AG04450 (cell line): ENCODE measurements at places on chromosomes 4 and X. TPM values are rescaled to one million over a fixed set of nuclear protein-coding genes. Genes with fewer than 3 reads are reported as not detected.

ELF2 gene
- polyA plus RNA-seq, result 30.0 and 40.4 TPM in 2 replicates

- no peak for DNase-seq
Measured at GRCh38 chrX:77548751-77549150, 101.6 kb downstream of the FGF16 start.

GRCh38 chr4:173237762-173238161, 69.2 kb downstream of the GALNT7 start:
- DNase-seq, result no peak

DNA sequence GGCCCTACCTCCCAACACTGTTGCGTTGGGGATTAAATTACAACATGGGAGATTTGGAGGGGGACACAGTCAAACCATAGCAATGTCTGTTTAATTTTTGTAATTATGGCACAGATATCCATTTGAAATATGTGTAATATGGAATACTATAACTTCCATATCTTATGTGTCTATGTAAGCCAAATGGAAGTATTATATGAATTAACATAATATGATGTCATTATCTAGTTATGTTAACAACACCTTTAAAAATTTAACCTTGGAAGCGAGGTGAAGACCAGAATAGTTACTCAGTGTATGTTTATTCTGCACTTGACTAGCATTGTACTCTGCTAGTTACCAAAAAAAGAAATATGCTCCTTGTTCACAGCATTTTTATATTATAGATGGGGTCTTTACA, 4.3 kb downstream of the SMARCA5 start:
- no peak for DNase-seq

TMPRSS11D gene
- not detected in 2 replicates for polyA plus RNA-seq

MORF4L2 gene
- 452 and 562 TPM in 2 replicates for polyA plus RNA-seq

DNA sequence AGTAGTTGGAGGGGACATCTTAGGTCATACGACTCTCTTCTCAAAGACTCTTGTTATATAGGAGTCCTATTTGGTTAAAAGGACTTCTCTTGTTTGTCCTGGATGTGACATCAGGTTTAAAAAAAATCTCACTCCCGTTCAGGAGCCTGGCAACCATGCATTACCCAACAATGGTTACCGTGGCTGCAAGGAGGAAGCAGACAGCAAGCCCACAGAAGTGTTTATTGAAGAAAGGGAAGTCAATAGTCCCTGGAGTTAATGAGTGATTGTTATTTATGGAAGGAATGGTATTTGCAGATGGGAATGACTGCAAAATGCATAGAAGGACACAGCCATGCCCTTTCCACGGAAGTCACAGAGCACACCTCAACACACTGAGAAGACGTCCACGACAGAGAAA, 75.9 kb upstream of the ENPP6 start:
- DNase-seq, result no peak

CDKL5 gene
- 9.6 and 13.3 TPM in 2 replicates for polyA plus RNA-seq

- DNase-seq, result no peak
Measured at GRCh38 chr4:119971431-119972084, 95.1 kb downstream of the MAD2L1 start.

GRCh38 chrX:17546356-17546755, 171.4 kb downstream of the NHS start:
- no peak for DNase-seq

DNA sequence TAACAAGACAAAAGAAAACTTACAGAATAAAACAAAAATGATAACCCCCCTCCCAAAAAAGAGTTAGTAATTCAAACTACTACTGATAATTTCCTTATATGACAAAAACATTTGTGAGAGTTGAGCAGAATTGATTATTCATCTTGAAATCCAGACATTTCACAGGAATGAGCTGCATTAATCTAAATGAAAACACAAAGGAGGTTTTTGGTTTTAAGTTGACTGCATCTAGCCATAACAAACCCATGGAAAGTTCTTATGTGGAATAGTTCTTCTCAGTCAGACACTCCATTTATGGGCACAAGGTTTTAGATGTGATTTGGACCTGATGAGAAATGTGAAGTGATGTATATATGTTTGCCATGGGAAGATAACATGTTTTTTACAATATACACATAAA, 95.4 kb downstream of the VCX2 start:
- DNase-seq, result no peak

DNA sequence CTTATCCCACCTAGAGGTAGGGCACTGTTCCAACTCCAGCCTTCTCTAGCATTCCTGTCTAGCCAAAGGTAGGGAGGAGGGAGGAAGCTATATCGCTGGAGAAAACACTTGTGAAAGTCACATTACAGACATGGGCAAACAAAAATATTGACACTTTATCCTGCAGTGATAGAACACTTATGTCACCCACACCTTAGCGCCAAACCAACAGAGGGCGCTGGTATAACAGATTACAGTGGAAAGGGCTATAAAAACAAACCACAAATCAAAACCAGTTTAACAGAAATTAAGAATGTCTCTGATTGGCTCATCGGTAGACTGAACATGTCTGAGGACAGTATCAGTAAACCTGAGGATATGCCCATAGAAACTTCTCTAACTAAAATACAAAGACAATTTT, 451.3 kb downstream of the TLL1 start:
- DNase-seq, result no peak

ZCCHC12 gene
- polyA plus RNA-seq, result 0.11 TPM in 2 replicates

MND1 gene
- polyA plus RNA-seq, result 0.97 and 2.2 TPM in 2 replicates

- no peak for DNase-seq
Measured at GRCh38 chrX:48761674-48762471, at the start of gene GLOD5. GLOD5 (plus strand) TSS chrX:48761747; CDS start chrX:48761791, 44 bp downstream.

DNA sequence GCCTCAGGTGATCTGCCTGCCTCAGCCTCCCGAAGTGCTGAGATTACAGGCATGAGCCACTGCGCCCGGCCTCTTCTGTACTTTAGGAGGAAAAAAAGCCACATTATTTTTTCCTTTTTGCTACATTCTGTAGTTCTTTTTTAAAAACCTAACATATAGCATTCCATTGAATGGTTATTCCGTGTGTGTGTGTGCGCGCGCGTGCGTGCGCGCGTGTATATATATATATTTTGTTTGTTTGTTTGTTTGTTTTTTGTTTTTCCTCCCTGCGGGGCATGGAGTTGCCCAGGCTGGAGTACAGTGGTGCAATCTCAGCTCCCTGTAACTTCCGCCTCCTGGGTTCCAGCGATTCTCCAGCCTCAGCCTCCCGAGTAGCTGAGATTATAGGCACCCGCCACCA, 59.5 kb downstream of the ARHGAP10 start:
- DNase-seq, result no peak

LDOC1 gene
- 13.8 and 25.7 TPM in 2 replicates for polyA plus RNA-seq

GRCh38 chr4:72325215-72325614, 243.8 kb downstream of the ADAMTS3 start:
- no peak for DNase-seq

DNA sequence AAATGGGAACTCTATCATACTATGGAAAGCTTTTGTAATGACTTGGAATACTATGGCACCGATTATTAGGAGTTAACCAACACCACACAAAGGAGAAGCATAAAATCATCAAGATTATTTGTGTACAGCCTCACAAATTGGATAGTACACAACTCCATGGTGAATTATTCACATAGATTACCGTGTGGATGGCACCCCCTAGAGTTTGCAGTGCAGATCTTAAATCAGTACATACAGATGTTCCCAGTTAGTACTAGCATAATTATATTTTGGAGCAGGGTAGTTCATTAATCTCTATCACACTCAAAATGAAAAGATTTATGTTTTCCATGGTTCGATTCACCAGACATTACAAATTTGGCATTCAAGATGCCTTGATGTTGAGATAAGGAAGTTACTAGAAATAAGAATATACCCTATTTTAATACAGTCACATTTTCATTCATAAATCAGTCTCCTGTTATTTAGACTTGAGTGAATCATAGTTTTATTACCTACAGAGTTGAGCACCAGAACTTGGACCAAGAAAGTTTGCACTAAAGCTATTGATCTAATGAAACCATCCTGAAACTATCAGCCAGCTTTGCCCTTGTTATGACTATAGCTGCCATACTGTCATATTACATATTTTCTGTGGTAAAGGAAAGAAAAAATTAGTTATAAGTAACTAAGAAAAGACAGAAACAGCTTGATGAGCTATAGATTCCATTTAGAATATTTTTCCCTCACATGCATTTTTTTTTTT, 531.8 kb downstream of the GLUD2 start:
- no peak for DNase-seq

DNA sequence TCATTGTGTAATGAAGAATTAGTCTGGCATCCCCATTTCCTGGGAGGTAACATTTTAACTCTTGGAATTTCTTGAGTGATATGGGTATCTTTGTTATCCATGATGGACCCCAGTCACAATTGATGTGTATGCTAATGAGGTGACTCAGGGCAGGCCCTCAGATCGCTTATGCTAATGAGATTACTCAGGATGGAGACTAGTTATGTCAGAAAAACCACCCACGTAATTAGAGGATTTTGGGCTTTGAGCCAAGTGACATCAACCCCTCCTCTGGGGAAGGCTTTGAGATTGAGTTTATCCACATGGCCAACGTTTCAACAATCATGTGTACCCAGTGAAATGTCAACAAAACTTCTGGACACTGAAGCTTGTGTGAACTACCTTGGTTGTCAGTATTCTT, 772.7 kb downstream of the STPG2 start:
- no peak for DNase-seq

- no peak for DNase-seq
Measured at GRCh38 chr4:116838609-116839008, 246.8 kb downstream of the TRAM1L1 start.

GRCh38 chr4:119725011-119725410, 96.4 kb upstream of the PDE5A start:
- DNase-seq, result no peak

DNA sequence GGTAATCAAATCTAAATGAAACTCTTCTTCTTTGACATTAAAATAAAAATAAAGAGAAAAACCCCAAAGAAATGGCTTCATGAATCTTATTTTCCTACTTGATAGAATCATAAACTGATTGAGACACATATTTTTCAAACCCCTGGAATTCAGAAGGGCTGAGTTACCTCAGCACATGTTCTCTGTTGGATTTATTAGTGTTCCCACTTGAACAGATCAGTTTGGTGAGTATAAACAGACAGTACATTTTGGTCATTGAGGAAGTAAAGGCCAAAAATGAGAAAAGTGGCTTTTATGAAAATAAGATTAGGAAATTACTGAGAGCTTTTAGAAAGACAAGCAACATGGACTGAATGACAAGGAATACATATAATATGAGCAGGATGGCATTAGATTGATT, 620.4 kb downstream of the ANKRD50 start:
- DNase-seq, result no peak

RBMXL3 gene
- polyA plus RNA-seq, result not detected in 2 replicates

RIBC1 gene
- polyA plus RNA-seq, result 0.26 and 0.31 TPM in 2 replicates

DNA sequence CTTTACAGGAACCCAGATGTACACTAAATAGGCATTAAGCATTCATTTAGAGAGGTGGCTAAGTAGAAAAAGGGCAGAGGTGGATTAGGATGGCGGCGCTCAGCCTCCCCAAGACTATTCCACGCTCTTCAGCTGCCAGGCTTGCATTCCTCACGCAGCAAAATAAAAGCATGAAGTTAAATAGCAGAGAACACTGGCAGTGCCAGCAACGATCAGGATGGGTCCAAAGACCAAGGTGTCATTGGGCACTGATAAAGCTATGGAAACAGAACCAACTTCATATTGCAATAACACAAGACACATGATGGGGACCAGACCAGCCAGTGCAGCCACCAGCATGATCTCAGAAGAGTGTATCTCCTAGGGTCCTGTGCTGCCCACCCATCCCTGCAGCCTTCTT, 42.0 kb downstream of the TMEM156 start:
- no peak for DNase-seq

- no peak for DNase-seq
Measured at GRCh38 chrX:109281483-109282275, 200.2 kb downstream of the GUCY2F start.

DNA sequence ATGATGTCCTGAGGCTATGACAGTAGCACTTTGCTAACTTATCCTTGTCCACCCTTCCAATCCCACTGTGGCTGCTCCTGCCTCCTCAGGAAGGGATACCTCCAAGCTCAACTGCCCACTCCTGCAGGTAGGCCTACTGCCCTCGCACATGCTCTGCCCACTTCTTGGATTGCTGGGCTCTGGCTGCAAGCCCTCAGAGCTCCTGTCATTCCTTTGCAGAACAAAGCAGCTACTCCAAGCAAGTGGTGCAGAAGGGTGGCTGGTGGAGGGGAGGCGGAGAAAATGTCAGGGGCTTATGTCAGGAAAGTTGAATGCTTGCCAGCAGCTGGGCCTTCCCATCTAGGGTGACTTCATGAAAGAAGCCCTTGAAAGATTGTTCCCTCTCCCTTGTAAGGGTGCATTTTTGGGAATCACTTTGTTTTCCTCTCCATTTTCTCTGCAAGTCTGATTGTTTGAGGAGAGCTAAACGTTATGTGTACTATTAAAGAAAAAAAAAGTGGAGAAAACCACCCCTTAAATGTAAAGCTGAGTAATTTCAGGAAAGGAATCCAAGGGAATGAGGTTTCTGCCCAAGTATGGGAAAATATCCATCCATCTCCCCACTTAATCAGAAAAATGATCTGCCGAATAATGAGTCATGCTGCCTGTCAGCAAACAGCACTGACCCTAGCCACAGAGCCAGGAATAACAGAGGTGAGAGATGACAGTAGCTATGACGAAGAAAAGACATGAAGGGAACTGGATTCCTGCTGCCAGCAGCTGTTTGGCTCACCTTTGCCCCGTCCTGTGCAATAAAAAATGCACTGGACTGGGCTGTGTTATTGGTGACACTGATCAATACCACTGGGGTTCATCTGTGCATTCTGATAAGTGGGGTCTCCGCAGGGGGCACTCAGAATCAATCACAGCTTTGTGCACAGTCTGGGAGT, 102.0 kb downstream of the RTL5 start:
- peak; percentile 56 for DNase-seq

GPR82 gene
- not detected in 2 replicates for polyA plus RNA-seq

DNA sequence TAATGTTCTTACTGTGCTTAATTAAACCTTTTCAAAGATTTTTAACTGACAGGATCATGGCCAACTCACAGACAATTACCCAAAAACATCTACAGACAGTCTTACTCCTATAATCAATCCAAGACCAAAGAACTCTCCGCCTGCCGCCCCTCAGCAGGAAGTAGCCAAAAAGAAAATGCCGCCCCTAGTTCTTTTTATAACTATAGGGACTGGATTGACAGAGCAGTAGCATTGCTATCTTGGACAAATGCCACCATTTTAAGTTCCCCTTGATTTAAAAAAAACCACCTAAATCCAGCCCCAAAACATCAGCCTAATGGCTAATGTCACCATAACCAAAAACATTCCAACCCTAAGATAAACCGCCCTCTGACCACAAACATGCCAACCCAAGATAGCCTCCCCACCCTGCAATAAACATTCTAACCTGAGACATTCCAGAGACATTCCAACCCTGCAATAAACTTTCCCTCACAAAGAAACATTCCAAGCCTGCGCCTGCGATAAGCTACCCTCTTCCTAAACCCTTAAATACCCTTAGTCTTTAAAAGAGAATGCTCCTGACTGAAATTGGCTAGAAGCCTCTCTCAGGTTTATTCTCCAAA, 77.0 kb downstream of the COQ2 start:
- peak; percentile 36 for DNase-seq

GRCh38 chrX:30935985-30936384, 46.9 kb upstream of the TAB3 start:
- DNase-seq, result no peak

MAGEB2 gene
- polyA plus RNA-seq, result not detected in 2 replicates

GRCh38 chrX:27086237-27086636, 376.9 kb downstream of the PPP4R3C start:
- DNase-seq, result no peak

GRCh38 chrX:137071596-137071995, 37.8 kb upstream of the GPR101 start:
- DNase-seq, result no peak
